ENCODE measurements at places on chromosomes 1 and 21.

DNA sequence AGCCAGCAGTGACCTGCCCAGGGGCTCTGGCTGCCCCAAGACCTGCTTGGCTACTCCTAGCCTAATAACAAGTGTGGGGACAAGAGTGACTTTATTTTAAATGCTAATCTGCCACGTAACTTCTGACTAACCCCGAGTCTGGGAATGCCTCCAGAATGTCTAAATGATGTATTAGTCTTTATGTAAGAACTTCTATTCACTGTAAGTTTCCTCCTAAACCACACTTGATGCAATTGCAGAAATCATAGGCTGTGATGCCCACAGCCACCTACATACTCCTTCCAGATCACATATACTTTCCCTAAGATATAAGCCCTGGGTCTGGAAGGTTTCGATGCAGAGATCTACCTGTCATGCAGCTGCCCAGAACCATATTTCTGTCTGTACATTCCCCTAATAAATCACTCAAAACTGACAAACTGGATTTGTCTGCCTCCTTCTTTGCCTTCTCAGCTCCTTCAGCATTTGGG, 5.9 kb upstream of the VPS45 start:
- DNase-seq = no peak

GRCh38 chr1:228445843-228446650, 29.4 kb upstream of the TRIM17 start:
- peak; percentile 67 for DNase-seq

GRCh38 chr1:202959276-202959620, 1.1 kb upstream of the ADIPOR1 start:
- DNase-seq = no peak

GRCh38 chr1:180229483-180230415, at the start of gene LHX4:
Gene LHX4, plus strand, starts transcription at chr1:180230264. Its CDS starts 266 bp downstream, at chr1:180230530.
- peak; percentile 55 for DNase-seq

GRCh38 chr1:177065430-177065829, 99.1 kb downstream of the ASTN1 start:
- no peak for DNase-seq

DNA sequence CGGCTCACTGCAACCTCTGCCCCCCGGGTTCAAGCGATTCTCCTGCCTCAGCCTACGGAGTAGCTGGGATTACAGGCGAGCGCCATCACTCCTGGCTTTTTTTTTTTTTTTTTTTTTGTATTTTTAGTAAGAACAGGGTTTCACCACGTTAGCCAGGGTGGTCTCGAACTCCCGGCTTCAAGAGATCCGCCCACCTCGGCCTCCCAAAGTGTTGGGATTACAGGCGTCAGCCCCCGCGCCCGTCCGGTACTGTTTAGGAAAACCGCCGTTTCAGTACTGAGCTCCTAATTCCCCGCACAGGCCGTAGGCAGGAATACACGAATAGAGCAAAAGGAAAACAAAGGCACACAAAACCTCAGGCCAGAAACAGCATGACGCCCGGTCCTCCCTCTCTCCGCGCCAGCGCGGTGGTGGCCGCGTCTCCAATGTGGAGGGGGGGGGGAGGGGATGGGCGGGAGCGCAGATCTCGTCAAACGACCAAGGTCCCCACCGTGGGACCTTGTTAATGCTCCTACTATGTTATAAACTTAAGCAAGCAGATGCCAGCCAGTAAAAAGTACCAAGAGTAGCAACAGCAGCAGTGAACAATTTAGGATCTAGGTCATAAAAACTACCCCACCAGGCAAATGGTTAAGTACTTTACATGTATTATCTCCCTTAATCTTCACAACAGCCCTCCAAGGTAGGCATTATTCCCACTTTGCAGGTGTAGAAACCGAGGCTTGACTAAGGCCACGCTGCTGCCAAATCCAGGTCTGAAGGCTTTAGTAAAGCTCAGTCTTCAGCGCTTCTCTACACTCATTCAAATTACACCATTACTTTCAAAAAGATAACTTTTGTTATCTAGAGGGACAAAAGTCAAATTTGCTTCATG, 648 bp upstream of the ADAR start:
- peak; percentile 57 for DNase-seq

DNA sequence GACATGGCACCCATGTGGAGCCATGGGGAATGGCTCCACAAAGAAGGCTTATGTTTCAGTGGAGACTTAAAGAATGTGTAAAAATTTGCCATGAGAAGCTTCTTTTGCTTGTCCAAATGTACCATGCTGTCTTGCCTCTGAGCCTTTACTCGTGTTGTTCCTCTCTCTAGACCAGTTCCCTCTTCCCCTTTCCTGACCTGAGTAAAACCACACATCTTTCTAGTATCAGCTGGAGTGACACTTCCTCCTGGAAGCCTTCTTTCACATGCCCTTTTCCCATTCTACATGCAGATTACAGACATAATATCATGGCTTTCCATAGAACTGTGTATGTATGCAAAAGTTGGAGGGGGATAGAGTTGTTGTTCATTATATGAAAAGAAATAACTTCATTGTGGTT, 13.6 kb upstream of the GPX7 start:
- DNase-seq = no peak

GRCh38 chr1:31669786-31670592, 25.3 kb upstream of the PEF1 start:
- DNase-seq = peak; percentile 29

- DNase-seq = no peak
Observed at GRCh38 chr1:224080115-224080774, 33.7 kb upstream of the FBXO28 start.

DNA sequence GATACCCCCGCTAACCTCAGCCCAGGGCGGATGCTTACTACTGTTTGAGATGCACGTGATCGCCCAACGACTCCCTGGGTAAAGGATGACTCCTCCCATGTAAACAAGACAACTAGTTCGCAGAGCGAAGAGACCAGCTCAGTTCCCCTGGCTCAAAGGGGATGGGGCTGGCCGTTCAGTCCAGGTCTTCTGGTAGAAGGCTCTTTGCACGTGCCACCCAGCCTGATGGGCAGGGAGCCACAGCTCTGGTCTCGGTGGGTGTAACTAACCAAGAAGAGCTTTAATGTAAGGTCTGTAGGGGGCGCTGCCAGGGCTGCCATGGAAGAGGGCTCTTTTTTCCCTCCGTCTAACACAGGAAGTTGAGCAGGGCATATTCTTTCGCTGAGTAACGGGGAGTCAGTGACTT, 49.4 kb upstream of the PARP1 start:
- peak; percentile 55 for DNase-seq

GRCh38 chr1:205706601-205707502, 26.5 kb upstream of the SLC45A3 start:
- no peak for DNase-seq

DNA sequence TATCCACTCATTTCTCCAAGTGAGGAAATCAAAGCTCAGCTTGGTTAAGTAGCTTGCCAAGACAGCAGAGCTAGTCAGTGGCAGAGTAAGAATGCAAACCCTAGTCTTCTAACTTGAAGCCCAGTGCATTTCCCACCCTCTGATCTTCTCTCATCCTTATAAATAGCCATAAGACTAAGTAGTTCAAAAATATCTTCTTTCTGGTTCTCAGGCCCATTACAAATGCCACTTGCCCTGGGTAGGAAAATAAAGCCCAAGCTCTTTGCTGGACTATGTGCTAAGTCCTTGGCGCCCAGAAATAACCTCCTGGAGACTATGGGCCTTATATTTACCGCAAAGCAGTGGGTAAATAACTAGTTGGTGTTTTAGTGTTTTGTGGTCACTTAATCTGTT, 505.8 kb downstream of the PLPP3 start:
- no peak for DNase-seq

- no peak for DNase-seq
Observed at GRCh38 chr1:190049314-190049713, 428.4 kb downstream of the BRINP3 start.

GRCh38 chr21:30240661-30241060, 24.8 kb upstream of the CLDN8 start:
- no peak for DNase-seq

GRCh38 chr1:19869929-19870328, 12.3 kb upstream of the OTUD3 start:
- no peak for DNase-seq

- DNase-seq = no peak
Observed at GRCh38 chr21:45177039-45177438, 102.7 kb downstream of the ADARB1 start.

- no peak for DNase-seq
Observed at GRCh38 chr1:211007830-211008229, 126.1 kb downstream of the KCNH1 start.

DNA sequence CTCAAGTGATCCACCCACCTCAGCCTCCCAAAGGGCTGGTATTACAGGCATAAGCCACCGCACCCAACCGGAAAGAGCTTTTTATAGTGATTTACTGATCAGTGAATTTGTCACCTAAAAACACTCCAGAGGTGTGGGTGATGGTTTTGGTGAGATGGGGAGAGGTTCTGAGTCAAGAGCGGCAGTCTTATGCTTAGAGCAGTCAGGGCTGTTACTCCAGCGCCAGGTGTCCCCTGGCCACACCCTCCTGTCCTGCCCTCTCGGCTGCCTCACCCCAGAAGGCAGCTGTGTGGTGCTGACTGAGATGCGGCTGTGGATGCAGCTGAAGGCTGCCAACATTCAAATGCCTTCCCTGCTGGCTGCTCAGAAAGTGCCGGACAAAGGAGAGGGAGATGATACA, 94.5 kb upstream of the LPGAT1 start:
- DNase-seq = no peak

DNA sequence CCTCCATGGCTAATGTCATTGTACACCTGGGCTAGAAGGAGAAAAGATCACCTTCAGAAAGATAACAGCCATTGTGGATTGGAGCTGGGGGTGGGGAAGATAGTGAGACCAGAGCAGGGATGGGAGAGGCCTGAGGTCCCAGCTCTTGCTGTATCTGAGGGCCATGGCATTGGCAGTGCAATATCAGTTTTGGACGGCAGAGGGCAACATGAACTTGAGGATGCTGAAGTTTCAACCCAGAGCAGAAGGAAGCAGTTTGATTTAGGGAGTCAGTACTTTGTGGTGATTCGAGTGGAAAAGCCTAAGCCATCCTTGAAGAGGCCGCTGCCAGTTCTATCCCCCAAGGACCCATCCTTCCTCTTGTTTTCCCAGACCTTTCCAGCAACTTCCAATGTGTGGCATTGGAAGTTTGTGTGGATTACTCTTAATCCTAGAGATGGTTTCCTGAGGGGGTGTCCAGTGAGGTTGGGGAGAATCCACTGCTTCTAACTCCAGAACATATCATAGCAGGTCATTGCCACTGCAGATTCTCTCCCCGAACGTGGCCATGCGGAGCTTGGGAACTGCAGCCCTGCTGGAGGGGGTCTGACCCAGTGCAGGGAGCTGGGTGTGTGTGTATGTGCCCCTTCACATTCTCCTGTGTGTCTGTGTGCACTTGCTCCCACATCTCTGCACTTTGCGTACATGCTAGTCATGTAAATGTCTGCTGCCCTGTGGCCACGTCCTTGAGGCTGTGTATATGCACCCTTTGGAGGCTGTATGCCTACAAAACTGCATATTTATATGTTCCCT, 24.1 kb downstream of the SLC26A9 start:
- peak; percentile 84 for DNase-seq

DNA sequence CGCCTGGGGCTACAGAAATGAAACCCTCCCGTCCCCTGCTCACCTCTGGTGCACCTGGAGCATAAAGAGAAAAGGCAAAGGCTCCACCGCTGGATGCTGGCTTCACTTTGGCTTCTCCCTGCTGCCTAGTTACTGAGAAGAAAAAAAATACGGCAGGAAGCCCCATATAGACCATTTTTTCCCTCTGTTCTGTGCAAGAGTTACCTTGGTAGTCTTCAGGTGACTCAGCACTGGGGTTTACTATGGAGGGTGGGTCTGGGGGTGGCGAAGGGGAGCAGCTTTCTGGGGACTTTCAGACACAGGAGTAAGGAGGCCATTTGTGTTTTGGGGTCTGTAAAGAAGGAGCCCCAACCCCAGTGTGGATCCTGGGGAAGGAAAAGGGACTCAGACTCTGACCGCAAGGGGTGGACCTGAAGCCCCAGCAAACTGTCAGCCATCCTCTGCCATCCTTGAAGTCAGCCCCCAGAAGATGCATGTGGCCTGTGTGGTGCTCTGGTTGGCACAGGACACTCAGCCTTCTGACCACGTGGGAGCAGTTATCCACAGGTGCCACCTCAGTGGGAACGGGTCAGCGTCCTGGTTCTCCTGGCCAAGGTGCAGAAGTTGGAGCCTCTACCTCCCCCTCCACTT, 25.9 kb upstream of the EPS8L3 start:
- DNase-seq = peak; percentile 17

- DNase-seq = no peak
Observed at GRCh38 chr1:89025928-89026327, 3.3 kb upstream of the GBP3 start.

GRCh38 chr1:39220891-39221870, 16.7 kb downstream of the MACF1 start:
- no peak for DNase-seq

DNA sequence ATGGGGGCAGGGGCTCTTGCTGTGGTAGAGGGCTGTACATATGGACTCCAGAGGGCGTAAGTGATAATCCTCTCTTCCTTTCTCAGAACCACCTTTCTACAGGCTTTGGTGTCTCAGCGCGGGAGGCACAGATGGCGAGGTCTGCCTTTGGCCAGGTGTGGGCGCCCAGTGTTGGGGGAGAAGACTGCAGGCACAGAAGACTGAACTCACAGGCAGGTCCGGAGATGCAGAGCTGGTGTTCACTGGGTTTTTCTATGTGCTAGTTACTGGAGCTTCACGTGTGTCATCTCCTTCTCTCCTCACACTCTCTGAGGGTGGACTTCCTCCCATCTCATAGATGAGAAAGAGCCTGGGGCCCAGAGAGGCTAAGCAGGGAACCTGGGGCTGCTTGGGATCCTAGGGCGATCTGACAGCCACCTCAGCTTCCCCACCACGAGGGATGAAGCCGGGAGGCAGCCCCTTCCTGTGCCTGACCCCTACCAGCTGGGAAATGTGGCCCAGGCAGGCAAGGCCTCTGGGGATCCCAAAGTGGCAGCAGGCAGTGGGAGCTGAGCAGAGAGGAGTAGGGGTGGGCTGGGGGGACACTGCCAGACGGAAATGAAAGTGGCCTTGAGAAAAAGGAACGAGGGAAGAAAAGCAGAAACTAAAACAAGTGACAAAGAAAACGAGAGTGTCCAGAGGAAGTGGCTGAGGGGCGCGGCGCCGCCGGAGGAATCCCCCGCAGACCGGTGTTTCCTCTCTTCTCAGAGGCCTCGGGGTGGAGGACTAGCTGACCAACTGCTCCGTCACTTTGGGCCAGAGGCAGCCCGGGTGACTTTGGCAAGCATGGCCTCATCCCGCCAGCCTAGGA, 191.6 kb downstream of the HIVEP3 start:
- DNase-seq = peak; percentile 33

DNA sequence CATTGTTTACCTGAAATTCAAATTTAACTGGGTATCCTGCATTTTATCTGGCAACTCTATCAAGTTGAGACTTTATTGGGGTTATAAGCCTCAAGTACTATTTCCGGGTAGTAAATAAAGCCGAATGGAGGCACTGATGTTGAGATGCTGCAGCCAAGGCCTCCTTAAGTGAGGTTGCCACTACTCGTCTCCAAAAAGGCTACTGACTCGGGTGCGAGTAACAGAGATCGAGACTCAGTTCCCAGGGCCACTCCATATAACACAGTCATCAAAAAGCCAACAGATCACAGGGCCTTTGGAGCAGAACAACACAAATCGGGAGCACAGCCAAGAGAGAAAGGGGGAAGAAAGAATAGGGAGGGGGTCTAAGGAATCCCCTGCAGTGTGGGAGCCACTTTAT, 524 bp downstream of the COPA start:
- peak; percentile 26 for DNase-seq

GRCh38 chr1:117795190-117795589, 134.2 kb downstream of the GDAP2 start:
- DNase-seq = no peak

GRCh38 chr1:41442697-41443251, 41.7 kb downstream of the EDN2 start:
- no peak for DNase-seq

All from activated naive CD4-positive, alpha-beta T cell treated with anti-CD3 and anti-CD28 coated beads, Interleukin-2, amount 10 ng/mL, durations not matched to agents 7 days and 5 days (primary cell).